ENCODE measurements at places on chromosomes 1 and 21.

- DNase-seq, result no peak
Measured at GRCh38 chr1:10242811-10243210, 32.4 kb downstream of the KIF1B start.

- DNase-seq, result no peak
Measured at GRCh38 chr1:23341931-23342692, 2.0 kb downstream of the HNRNPR start.

DNA sequence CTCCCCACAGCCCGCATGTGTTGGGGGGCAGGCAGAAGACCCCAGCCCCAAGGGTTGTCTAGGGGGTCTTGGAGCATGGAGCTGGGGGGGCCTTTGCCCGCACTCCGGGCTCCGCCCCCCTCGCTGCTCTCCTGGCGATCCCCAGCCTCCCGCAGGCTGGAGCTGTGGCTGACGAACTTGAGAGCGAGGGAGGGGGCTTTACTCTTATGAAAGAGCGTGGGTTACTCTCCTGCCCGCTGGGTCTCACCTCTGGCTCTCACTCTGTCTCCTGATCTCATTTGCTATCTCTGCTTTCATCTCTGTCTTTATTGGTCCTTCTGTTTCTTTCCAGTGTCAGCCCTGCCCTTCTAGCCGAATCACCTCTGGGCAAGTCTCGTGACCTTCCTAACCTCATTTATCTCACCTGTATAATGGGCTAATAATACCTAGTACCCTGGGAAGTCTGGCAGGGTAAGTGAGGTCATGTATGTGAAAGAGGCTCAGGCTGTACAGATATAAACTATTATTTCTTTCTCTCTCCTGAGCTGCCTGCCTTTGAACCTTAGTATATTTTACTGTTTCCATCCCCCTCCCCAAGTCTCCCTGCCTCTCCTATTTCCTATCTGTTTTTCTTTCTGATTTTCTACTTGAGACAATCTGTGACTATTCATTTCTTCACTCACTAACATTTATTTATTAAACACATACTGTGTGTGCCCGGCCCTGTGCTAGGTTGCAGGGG is 731 bp downstream of the EFNA4 start:
- peak; percentile 27 for DNase-seq

DNA sequence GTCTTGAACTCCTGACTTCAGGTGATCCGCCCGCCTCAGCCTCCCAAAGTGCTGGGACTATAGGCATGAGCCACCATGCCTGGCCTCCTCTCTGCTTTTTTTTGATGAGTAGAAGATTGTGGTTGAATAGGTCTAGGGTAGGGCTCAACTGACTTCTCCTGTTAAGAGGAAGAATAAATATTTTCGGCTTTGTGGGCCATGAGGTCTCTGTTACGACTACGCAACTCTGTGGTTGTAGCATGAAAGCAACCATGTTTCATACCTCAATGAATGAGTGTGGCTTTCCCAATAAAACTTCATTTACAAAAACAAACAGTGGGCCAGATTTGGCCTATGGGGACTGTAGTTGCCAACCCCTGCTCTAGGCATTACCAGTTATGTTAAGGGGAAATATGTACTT is 67.8 kb downstream of the NID1 start:
- DNase-seq, result no peak

- no peak for DNase-seq
Measured at GRCh38 chr1:180199018-180199417, 31.0 kb upstream of the LHX4 start.

- peak; percentile 88 for DNase-seq
Measured at GRCh38 chr1:119631433-119632102, 16.5 kb downstream of the ZNF697 start.

DNA sequence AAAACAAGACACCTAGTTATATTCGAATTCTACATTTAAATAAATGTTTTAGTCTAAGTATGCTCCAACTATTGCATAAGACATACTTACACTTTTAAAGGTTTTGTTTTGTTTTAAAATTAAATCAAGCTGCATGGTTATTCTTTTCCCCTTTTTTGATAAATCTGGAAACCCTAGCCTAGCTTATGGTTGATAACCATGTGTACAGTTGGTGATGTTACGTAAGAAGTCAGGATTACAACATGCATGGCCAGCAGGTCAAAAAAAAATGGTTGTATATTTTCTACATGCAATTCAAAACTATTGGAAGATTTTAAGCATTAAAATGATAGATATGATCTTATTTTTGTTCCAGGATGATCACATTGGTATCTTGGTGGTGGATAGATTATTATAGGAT is 1600.6 kb downstream of the PLA2G4A start:
- no peak for DNase-seq

- no peak for DNase-seq
Measured at GRCh38 chr1:157240495-157241184, 102.4 kb upstream of the ETV3 start.

GRCh38 chr1:236165238-236165981 is 23.1 kb downstream of the GPR137B start:
- no peak for DNase-seq

- no peak for DNase-seq
Measured at GRCh38 chr1:118317842-118318614, 133.0 kb upstream of the SPAG17 start.

- peak; percentile 15 for DNase-seq
Measured at GRCh38 chr1:209485167-209485566, 98.3 kb upstream of the CAMK1G start.

GRCh38 chr1:227766015-227766634 is 30.9 kb downstream of the SNAP47 start:
- no peak for DNase-seq

DNA sequence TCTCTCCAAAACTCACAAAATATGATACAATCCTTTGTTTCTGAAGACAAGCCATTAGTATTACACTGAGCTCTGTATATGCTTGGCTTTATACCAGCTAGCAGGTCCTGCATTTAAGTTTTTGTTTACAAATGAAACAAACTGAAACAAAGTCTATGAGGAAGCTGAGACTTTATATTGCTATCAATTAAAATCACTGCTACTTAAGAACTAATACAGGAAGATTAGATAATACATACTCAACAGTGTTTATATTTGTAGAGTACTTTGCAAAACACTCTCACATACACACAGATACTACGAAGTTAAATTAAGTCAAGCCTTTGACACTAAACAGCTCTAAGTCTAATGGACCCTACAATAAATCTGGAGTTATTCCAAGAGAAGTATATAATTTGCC is 247.4 kb downstream of the CRB1 start:
- DNase-seq, result no peak

- no peak for DNase-seq
Measured at GRCh38 chr1:37792943-37793686, 532 bp upstream of the MANEAL start.

GRCh38 chr1:155706139-155706538 is 17.2 kb downstream of the DAP3 start:
- peak; percentile 3 for DNase-seq

DNA sequence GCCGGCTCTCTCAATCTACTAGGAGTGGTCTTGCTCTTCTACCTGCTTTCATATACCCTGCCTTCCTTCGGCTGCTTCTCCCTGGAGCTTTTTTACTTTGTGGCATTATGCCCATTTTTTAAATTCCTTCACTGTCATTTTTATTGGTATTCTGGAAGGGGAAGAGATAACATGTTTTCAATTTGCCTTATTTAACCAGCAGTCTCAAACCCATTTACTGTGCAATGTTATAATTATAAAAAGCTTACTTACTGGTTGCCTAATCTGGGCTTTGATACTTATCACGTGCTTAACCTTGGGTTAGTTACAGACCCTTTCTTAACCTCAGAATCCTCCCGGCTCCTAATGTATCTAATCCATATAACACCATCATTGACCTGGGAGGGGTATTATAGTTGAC is 128.1 kb downstream of the SIPA1L2 start:
- no peak for DNase-seq

DNA sequence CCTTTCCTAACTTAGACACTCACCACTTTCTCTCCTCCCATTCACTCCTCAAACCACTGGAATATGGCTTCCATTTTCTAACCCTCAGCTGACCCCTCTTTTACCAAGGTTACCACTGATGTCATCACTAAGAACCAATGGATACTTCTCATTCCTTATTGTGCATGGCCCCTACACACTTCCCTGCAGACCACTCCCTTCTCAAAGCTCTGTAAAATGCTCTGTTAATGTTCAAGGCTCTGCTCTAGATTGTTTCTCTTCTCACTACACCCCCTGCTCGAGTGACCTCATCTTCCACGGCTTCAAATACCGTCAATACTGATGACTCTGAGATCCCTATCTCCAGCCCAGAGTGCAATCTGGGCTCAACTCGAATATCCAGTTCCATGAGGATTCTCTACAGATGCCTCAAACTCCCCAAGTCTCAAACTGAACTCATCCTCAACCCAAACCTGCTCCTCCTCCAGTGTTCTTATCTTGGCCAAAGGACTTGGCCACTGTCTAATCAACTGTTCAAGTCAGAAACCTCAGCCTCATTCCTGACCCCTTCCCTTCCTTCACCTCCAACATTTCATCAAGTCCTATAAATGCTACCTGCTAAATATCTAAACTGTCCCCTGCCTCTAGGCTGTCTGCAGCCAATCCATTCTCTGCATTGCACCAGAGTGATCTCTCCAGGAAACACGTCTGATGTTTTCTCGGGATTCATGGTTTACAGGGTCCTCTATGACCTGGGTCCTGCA is 41.3 kb upstream of the BMP8B start:
- peak; percentile 17 for DNase-seq

DNA sequence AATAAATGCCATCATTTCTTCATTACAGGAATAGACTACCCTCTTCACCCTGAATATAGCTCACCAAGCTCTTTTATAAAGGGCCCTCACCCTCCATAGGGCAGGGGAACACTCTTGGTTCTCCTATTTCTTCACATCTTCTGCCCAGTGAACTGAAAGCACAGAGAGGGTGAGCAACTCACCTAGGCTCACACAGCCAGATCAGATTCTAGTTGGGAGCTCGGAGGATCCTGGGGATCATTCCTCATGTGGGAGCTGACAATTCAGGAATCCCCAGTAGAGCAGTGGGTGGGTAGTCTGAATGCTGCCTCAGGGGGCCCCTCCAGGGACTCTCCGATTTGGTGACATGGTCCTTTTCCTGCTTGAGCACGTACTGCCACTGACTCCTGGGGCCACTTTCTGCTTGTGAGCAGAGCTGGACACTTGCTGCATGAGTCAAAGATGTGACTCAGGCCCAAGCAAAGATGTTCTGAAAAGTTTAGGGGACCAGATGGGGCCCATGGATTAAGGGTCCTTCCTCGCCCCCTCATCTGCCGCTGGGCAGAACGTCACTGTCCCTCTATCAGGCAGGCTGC is 63.7 kb upstream of the WNT4 start:
- no peak for DNase-seq

GRCh38 chr1:72051538-72051937 is 230.8 kb downstream of the NEGR1 start:
- DNase-seq, result no peak

DNA sequence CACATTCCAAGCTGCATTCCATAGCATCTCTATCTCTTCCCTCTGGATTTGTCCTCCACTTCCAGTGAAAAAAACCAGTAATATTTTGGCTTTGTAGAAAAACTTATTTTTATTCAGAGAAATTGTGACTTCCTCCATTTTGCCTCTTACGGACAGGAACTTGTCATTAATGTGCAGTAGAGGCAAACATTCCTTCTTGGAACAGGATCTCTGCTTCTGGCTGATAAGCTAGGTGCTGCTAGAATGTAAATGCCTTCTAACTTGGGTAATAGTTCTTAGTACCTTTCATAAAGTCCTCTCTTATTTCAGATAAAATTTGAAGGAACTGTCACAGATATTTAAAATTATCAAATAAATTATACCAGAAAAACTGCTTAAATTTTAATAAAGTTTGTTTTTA is 707.8 kb downstream of the USP25 start:
- DNase-seq, result no peak

DNA sequence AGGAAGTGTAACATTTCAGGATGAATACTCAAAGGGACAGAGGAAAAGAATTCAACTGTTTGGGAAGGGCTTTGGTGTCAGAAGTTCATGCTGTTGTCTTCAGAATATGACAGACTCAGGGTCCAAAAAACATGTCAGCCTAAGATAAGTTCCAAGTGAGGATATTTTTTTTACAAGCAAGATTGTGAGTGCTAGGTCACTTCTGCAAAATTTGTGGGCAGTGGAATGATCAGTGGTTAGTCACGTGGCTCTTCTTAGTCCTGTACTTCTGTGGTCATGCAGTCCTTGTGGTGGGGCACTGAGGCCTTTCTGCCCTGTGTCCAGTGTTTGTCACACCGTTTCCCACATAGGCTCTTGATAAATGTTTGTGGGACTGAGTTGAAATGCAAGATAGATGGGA is 5.2 kb downstream of the RGL1 start:
- no peak for DNase-seq

DNA sequence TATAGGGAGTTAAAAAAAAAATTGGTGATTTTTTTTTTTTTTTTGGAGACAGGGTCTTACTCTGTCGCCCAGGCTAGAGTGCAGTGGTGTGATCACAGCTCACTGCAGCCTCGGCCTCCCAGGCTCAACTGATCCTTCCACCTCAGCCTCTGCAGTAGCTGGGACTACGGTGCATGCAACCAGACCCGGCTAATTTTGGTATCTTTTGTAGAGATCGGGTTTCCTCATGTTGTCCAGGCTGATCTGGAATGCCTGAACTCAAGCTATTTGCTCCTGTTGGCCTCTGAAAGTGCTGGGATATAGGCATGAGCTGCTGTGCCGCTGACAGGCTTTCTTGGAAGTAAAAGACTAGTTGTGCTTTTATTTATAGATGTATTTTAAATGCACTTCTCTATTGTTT is 3.0 kb downstream of the CDC42 start:
- DNase-seq, result no peak

DNA sequence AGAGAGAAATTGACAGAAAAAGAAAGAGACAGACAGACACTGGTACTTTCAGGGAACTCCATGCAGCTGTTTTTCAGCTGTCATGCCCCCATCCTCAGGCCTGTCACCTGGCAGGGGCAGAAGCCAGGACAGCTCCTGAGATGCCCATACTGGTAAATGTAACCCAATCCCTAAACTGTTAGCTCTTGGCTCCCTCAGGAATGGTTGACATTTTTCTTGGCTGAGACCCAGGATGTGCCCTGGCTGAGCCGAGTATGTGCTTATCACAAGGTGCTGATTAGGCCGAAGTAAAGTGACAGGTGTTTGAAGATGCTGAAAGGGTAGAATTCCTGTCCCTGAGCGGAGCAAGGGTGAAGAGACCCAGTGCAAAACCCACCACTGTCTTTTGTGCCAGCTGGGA is 50.7 kb downstream of the PGM1 start:
- DNase-seq, result no peak

- DNase-seq, result no peak
Measured at GRCh38 chr1:165055581-165055980, 300.9 kb downstream of the LMX1A start.

- DNase-seq, result peak; percentile 44
Measured at GRCh38 chr1:229028987-229029878, 241.7 kb upstream of the RAB4A start.

- DNase-seq, result no peak
Measured at GRCh38 chr21:42120903-42121535, 49.9 kb downstream of the UMODL1 start.
